Mesendoderm (in vitro differentiated cells): ENCODE measurements at places on chromosomes 3 and 15.

- no peak for DNase-seq
- H3K4me3 ChIP-seq: no peak overlapping the region
- no peak overlapping the region for H3K27ac ChIP-seq
- peaks cover 4% of the 10 kb centered on the region for H3K36me3 ChIP-seq
Measured at GRCh38 chr15:88635318-88635717, 3.5 kb upstream of the ISG20 start.

GRCh38 chr15:60535743-60536142 lies 56.8 kb upstream of the ICE2 start:
- H3K4me1 ChIP-seq: no peaks in the 10 kb centered on the region
- DNase-seq: no peak
- H3K36me3 ChIP-seq: no peaks in the 10 kb centered on the region
- H3K4me3 ChIP-seq: no peak overlapping the region
- no peaks in the 10 kb centered on the region for H3K27me3 ChIP-seq

DNA sequence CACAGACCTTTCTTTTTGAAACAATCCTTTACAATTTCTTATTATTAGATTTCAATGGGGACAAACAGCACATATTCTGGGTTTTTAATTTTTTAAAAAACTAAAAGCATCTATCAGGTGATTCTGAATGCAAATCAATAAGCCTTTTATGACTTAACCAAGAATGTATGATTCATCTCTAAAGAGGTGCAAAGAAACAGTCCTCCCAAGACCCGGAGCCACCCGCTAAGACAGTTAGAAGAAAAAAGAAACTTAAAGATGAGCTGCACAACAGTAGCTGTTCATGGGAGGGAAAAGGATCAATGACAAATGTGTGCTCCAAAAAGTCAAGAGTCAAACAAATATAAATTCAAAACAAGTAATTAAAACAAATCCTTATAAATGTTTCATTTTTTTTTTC lies 319.5 kb downstream of the THSD4 start:
- H3K4me1 ChIP-seq: no peaks in the 10 kb centered on the region
- no peak for DNase-seq
- no peaks in the 10 kb centered on the region for H3K36me3 ChIP-seq
- no peak overlapping the region for H3K27ac ChIP-seq
- no peak overlapping the region for H3K4me3 ChIP-seq
- no peaks in the 10 kb centered on the region for H3K27me3 ChIP-seq

GRCh38 chr3:105904678-105905284 lies 36.0 kb upstream of the CBLB start:
- no peaks in the 10 kb centered on the region for H3K36me3 ChIP-seq
- no peak overlapping the region for H3K4me3 ChIP-seq
- no peak for DNase-seq
- H3K27ac ChIP-seq: no peak overlapping the region
- H3K27me3 ChIP-seq: no peaks in the 10 kb centered on the region

GRCh38 chr3:107487490-107487889 lies 35.3 kb upstream of the BBX start:
- H3K36me3 ChIP-seq: no peaks in the 10 kb centered on the region
- H3K4me3 ChIP-seq: no peak overlapping the region
- H3K27ac ChIP-seq: no peak overlapping the region
- DNase-seq: no peak

DNA sequence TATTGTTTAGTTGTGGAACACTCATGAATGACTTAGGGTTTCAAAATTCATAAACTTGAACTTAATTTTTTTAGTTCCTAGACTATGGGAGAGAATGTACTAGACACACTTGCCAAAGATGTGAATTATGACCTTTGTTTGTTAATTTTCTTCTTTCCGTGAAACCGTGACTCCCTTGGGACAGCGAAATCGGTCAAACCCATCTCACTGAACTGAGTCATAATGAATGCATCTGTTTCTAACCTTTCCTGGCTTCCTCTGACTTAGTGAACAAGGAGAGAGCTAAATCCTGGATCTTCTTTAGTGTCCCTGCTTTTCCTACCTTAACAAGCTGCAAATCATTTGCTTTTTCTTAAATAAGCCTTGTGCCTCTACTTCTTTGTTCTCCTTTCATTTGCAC lies 85.5 kb downstream of the LARS2 start:
- no peak overlapping the region for H3K4me3 ChIP-seq
- H3K36me3 ChIP-seq: no peaks in the 10 kb centered on the region
- DNase-seq: no peak
- no peak overlapping the region for H3K27ac ChIP-seq

DNA sequence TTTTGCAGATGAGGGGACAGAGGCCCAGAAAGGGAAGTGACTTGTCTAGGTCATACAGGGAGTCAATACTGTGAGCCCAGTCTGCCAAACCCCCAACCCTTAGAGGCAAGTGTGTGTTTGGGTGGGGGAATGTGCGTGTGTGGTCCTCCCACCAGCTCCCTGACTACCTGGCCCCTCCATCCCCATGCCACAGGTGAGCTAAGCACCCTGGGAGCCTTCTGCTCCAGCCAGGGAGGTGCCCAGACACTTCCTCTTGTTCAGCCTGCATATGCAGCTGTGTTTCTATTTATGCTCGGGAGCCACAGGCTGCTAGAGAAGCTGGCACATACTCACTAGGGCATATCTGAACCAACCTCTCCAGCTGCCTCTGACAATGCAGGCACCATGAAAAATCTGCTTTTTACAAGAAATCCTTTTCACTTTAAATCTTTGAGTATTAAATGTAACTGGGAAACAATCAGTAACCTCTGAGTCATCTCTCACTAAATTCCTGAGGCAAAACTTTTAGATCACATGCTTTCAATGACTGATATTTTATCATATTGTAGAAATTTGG lies 20.7 kb downstream of the TBC1D2B start:
- DNase-seq: no peak
- H3K27me3 ChIP-seq: no peaks in the 10 kb centered on the region
- no peak overlapping the region for H3K4me3 ChIP-seq
- no peaks in the 10 kb centered on the region for H3K36me3 ChIP-seq

DNA sequence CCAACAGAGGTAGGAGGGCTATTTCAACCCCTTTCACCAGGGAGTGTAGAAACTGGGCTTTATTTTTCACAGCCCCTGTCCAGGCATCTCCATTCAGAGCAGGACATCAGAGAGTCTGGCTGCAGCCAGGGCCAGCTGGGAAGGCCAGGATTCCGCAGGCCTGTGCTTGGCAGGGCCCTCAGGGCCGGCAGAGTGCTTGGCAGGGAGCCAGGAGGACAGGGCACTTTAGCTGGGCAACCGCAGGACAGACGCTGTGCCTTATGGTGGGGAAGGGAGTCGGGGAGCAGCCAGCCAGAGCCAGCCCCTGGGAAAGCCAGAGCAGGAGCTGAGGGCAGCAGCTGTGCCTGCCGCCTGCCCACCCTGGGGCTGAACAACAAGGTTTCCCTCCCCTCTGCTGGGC lies 34.5 kb upstream of the IQCF6 start:
- no peak overlapping the region for H3K4me3 ChIP-seq
- no peak for DNase-seq
- H3K36me3 ChIP-seq: no peaks in the 10 kb centered on the region
- no peaks in the 10 kb centered on the region for H3K27me3 ChIP-seq
- no peaks in the 10 kb centered on the region for H3K4me1 ChIP-seq
- no peak overlapping the region for H3K27ac ChIP-seq
